ENCODE measurements at places on chromosomes 13 and 19. TPM values are rescaled to one million over a fixed set of nuclear protein-coding genes. Genes with fewer than 3 reads are reported as not detected.

NCR1 gene
- total RNA-seq, result not detected

CNN1 gene
- total RNA-seq, result 5.2 TPM

ZNF154 gene
- total RNA-seq, result 2.1 TPM

SEMA6B gene
- 4.3 TPM for total RNA-seq

- DNase-seq, result peak; percentile 34
Observed at GRCh38 chr13:29472332-29472961, 123.0 kb downstream of the SLC7A1 start.

- no peak for DNase-seq
Observed at GRCh38 chr13:79307866-79308298, 98.2 kb downstream of the RBM26 start.

- DNase-seq, result no peak
Observed at GRCh38 chr19:38324431-38324830, 4.8 kb downstream of the KCNK6 start.

DNA sequence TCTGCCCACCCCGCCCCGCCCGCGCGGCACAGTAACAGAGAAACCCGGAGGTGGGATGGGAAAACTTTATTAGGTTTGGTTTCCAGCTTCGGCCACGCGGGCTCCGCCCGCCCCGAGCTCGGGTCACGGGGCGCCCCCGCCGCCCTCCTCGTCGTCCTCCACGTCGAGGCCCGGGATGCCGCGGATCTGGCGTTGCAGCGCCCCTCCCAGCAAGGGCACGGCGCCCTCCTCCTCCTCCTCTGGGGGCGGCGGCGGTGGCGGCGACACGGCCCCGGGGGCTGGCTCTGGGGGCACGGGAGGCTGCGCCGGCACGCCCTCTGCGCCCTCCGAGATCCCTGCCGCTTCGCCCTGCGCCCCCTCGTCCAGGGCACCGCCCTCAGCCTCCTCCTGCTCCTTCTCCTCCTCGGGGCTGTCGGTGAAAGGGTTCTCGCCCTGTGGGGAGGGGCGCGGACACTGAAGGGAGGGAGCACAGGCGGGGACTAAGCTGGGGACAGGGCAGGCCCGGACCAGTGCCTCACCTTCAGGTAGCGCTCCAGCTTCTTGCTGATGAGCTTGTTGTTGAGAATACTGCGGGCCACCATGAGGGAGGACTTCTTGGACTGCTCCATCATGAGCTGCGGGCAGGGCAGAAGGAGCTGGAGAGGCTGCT, 536 bp upstream of the AKAP8 start:
- no peak for DNase-seq

- no peak for DNase-seq
Observed at GRCh38 chr13:102729560-102730270, 34.9 kb upstream of the METTL21C start.

- DNase-seq, result no peak
Observed at GRCh38 chr13:101634142-101634541, 181.7 kb downstream of the ITGBL1 start.

- DNase-seq, result no peak
Observed at GRCh38 chr13:53001444-53002225, 27.0 kb upstream of the OLFM4 start.
